ENCODE measurements at places on chromosomes 16 and 17.

- peak; percentile 74 for DNase-seq
Observed at GRCh38 chr16:75764154-75764768, 38.0 kb upstream of the CPHXL start.

DNA sequence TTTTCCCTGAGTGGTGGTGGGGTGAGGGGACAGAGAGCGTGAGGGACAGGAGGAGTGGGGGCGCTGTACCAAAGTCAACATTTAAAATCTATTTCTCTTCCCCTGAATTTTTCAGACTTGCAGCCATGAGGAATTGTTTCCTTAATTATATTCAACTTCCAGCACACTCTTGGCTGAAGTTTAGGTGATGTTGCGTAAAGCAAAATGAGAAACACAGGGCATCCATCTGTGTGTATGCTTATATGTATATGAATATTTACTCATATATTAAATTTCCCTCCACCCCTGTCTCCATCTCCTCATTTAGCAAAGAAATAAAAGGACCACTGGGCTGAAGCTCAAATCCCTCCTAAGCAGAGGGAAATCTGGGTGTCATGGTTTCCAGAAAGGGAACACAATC, 218.1 kb downstream of the XYLT1 start:
- DNase-seq: no peak

DNA sequence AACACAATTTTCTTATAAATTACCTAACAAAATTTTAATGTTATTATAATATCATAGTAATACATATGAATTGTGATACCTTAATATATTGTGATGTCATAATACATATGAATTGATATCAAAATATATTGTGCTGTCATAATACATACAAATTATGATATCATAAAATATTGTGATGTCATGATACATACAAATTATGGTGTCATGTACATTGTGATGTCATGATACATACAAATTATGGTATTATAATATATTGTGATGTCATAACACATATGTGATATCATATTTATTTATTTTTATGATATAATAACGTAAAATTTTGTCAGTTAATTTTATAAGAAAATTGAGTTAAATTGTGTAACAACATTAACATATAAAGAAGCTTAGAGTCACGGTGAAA, 1927.2 kb downstream of the TP53TG3F start:
- no peak for DNase-seq

DNA sequence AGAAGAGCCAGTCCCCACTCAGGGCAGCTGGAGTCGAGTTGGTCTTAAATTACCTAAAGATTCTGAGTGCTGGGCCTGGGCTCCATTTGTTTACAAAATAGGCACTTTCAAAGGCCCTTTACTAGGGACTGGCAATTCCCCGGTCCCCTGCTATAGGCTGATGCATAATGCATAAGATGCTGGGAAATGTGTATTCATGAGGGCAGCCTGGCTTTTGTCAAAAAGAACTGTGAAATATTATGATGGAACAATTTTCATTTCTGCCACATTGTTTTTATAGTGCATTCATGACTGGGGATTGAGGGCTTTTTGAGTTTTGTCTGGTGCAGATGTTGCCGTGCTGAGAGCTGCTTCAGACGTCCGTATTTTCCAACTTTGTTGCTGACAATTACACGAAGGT, 617.0 kb upstream of the CDH5 start:
- DNase-seq: no peak

DNA sequence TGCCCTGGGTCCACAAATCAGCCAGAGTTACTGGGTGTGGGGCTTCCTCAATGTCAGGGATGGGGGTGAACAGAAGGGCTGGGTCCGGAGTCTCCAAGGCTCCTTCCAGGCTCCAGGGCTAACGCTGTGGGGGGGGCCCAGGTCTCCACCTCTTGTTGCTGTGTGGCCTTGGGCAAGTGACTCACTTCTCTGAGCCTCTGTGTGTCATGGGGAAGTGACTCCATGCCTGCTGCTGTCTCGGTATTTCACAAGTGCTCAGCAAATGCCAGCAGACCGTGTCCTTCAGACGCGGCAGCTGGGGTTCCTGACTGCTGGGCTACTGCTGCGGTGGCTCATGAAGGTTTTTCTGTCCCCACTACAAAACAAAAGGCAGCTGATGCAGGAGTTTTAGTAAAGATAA, 26.6 kb downstream of the JPH3 start:
- no peak for DNase-seq

GRCh38 chr17:44770166-44770925, 11.6 kb downstream of the ADAM11 start:
- DNase-seq: no peak

- no peak for DNase-seq
Observed at GRCh38 chr16:50286681-50287080, 20.3 kb downstream of the ADCY7 start.

DNA sequence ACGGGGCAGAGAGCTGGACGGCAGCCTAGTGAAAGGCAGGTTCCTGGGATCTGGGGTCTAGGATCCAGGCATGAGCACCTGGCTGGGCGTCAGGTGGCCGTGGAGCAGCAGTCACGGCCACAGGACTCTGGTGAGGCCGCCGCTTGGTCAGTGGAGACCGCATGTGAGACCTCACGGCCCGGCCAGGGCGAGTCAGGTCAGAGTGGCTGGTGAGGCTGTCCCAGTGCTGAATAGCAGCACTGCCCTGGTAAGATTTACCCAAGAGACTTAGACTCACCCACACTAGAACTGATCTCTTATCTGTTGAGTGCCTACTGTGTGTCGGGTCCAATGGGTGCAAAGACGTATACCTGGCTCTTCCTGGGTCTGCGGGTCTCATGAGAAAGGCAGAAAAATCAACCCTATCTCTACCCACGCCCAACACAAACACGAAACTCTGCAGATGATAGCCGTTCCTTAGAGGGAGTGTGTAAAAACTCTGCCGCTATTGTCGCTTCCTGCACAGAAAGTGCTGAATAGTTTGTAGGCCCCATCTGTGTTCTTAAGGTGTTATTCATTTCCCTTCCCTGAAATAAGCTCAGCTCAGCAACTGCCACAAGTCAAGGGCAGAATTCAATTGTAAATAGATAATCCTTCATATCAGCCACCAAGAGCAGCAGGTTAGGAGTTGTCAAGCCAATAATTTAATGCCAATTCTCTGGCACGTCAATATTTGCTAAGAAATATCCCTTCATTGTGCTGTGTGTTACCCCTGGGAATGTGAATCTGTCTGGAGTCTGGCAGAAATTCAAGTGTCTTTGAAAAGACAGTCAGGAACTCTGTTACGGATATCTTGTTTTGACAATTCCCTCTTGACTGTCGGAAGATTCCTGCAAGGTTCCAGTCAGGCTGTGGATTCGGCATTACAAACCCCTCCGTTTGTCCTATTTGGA, 240.0 kb downstream of the NTN1 start:
- no peak for DNase-seq

GRCh38 chr16:19008245-19009169, 24.8 kb downstream of the TMC7 start:
- peak; percentile 44 for DNase-seq

DNA sequence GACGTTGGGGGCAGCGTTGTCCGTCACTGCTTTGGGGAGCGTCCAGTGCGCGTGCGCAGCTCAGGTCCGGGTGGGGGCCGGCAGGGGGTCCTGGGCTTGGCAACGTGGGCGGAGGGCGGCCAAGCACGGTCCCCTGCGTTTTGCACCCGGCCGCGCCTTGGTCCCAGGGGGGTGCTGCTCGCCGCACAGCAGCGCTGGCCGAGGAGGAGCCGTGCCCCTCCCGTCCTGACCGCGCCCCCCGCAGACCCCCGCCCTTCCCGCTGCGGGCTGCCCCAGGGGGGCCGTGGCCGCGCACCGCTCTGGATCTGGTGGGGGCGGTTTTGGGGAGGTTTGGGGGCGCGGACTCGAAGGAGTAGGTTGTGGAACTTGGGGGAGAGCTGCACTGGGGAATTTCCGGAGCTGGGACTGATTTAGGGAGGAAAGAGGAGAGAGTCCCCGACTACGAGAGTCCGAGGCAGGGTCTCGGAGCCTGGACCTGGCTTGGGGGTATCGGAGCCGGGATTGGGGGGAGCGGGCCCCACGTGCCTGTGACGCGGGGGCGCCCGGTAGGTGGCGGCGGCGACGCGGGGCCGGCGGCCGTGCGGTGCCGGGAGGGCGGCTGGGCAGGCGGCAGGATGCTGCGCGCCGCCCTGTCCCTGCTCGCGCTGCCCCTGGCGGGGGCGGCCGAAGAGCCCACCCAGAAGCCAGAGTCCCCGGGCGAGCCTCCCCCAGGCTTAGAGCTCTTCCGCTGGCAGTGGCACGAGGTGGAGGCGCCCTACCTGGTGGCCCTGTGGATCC, at the start of gene SLC9A5:
Gene SLC9A5 (plus strand): TSS at position 579 of the 777 bp plus-strand sequence. CDS start 36 bp downstream, at position 615.
- DNase-seq: peak; percentile 86
